ENCODE measurements at places on chromosomes 13 and 19.

GRCh38 chr19:50722201-50723013 is 757 bp upstream of the CLEC11A start:
- no peak for DNase-seq

- DNase-seq, result no peak
These were observed 10.6 kb downstream of the ATP11A start for GRCh38 chr13:112700291-112701060.

DNA sequence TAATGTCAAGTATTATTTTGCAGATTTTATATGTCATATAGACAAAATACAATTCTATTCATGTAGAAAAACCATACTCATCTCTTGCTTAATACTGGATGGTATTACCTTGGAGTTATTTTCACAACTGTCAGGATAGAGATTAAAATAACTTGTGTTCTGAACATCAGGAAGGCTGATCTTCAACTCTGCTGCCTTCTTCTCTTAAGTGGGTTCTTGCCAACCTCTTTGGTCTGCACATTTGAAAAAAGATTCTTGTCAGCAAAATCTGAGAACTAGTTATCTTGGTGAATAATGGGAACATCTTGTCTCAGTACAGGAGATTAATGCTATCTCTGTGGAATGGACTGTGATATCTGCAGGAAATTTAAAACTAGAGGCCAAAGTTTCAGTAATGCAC is 95.2 kb upstream of the FAM216B start:
- DNase-seq, result no peak

DNA sequence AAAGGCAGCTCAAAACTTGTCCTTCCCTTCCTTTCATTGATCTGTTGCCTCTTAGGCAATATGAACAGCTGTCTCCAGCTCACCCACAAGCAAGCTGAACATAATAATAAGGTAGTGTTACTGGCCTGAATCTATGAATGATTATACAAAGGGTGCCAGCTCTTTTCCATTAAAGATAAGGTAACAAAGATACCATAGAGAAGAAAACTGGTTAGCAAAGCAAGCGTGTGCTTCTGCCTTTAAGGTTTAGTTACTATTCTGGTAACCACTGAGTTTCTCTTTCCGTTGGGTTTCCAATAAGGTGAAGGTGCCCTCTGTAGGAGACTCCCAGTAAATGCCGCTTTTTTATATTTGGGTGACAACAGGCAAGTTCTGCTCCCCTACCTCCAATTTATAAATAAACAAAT is 12.1 kb upstream of the DACH1 start:
- DNase-seq, result no peak

DNA sequence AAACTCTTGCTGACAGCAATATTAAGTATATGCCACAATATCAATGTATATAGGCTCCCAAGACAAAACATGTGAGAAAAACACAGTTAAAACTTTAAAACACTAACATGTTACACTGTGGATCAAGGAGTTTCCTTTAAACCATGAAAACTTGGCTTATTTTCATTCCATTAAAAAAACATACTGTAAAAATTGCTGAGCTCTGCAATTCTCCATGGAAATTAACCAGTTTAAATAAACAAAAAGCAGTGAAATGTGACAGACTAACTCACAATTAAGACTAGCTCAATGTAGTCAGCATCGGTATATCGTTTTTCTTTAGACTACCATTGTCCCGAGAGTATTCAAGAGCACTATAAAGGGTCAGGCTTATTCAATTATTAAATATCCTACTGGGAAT is 930.5 kb upstream of the SLITRK1 start:
- DNase-seq, result no peak

- DNase-seq, result peak; percentile 74
These were observed 829 bp downstream of the B3GLCT start for GRCh38 chr13:31200637-31200971.

- DNase-seq, result no peak
These were observed 448 bp upstream of the ZNF543 start for GRCh38 chr19:57319869-57320179.

- peak; percentile 92 for DNase-seq
These were observed 262.3 kb downstream of the TBC1D4 start for GRCh38 chr13:75219479-75220237.

- no peak for DNase-seq
These were observed 18.5 kb upstream of the ABCC4 start for GRCh38 chr13:95319551-95320274.

DNA sequence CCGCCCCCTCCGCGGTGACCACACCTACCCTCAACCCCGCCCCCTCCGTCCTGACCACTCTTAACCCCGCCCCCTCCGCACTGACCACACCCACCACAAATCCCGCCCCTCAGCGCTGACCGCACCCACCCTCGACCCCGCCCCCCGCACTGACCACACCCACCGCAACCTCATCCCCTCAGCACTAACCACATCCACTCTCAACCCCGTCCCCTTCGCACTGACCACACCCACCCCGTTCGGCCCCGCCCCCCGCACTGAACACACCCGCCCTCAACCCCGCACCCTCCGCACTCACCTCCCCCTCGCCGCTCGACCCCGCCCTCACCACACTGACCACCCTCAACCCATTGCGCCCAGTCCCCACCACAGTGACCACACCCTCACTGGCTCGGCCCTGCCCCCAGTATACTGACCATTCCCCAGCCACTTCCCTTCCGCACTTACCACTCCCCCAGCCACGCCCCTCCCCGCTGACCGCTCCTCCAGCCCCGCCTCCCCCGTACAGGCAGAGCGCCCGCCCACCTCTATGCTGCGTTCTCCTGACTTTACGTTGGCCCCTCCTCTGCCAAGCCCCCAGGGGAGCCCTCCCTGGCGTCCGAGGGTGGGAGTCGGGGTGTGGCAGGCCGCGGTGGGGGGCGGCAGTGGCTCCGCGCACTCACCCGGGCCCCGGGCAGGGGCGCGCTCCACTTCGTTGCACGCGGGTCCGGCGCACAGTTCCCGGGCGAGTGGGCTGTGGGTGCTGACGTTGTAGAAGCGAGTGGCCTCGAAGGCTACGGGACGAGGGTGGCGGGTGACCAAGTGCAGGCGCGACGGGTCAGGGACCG is 8.4 kb downstream of the F2RL3 start:
- DNase-seq, result peak; percentile 92

DNA sequence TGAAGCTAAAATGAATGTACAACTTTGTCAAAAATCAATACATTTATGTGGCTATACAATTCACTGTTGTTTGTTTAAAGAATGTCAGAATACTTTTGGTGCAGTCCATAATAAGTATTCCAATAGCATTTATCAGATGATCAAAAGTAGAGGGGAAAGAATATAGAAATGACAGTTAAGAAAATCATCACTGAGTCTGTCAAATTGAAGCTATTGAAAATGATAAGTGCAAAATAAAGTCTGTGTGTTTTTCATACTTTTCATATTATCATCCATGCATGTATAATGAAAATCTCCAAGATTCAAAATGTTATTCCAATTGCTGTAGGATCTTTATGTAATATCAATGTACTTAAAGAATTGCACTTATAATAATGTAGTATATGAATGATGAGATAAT is 93.3 kb upstream of the ATXN8OS start:
- no peak for DNase-seq

DNA sequence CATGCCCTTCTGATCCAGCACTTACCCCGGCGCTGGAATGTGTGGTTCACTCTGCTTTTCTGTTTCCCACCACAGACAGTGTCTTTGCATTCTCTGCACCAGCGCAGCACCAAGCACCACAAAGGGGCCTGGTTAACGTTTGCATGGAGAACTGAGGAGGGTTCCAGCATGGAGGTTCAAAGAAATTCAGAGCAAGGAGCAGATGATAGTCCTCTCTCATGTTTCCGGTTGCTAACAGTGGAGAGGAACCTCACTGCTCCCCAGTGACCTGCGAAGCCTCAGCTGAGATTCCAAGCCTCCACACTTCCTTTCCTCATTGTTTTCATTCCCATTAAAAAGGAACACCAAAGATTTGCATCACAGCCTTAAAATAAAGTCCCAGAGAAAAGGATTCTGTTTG is 99.7 kb downstream of the STARD13 start:
- DNase-seq, result no peak

GRCh38 chr13:40087091-40088002 is 431.9 kb downstream of the COG6 start:
- DNase-seq, result no peak

- no peak for DNase-seq
These were observed 315.2 kb downstream of the ATP8A2 start for GRCh38 chr13:25686831-25687470.

GRCh38 chr19:4186087-4186993 is 3.9 kb downstream of the ANKRD24 start:
- peak; percentile 57 for DNase-seq

DNA sequence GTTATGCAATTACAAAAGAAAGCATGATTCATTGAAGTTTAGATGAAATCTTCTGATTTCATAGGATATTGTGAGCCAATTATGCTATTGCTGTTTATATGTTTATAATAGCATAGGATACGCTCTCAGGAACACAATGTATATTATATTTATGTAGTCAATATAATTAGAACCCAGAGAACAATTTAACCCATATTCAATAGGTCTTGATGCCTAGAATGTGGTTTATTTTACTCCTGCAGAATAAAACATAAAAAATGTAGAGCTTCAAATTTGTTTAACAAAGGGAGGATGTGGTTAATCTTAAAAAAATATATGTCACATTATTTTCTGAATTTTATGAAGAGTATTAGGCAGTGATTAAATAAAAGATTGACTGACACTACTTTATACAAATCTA is 380.8 kb upstream of the SPRY2 start:
- DNase-seq, result no peak

DNA sequence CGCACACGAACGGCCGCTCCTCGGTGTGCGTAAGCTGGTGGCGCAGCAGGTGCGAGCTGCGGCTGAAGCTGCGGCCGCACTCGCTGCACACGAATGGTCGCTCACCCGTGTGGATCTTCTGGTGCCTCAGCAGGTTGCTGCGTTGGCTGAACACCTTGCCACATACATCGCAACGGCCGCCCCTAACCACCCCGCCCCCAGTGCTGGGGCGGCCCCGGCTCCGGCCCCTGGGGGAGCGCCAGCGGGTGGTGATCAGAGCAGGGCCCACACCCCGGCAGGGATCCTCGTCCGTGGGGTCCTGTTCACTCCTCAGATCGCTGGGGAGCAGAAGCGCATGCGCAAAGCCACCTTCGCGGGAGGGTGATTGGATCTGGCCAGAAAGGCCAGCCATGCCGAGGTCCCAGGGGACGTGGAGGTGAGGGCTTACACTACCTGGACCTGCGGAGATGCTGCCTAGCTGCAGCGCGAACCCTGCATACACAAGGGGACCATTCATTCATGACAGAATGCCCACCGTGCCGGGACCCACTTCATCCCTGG is 4.7 kb upstream of the UBE2M start:
- DNase-seq, result no peak

GRCh38 chr13:112617754-112618375 is 29.9 kb upstream of the TUBGCP3 start:
- no peak for DNase-seq

DNA sequence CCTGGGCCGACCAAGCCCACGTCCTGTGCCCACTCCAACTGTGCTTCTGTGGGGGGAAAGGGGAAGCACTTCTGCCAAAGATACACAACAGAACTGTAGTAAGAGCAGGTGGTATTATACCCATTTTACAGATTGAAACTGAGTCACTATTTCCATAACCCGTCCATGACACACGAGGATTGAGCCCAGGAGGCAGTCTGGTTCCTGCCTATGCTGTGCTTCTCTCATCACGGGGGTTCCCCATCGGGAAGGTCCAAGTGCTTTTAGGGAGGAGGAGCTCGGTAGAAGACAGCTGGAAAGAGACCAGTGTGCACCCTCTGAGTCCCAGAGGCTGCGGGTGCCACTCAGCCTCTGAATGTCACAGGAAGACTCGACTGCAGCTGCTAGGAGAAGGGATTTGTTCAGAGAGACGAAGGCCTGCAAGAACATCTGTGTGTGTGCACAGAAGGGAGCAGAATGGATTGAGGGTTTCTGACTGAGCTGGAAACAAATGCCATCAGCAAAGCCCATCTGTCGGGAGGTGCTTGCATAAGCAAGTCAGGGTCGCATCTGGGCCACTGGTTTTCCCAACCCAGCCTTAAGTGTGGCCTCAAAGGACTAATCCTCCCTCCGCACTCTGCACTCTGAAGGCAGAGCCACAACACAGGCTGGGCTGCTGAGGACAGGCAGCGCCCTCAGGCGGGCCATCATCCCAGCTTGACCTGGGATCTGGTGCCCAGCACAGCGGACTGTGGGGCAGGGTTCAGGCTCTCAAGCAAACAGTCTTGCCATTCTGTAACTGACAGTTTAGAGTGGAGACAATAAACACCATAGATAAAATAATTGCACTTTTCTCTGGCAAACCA is 150.0 kb downstream of the DPF1 start:
- DNase-seq, result peak; percentile 43

DNA sequence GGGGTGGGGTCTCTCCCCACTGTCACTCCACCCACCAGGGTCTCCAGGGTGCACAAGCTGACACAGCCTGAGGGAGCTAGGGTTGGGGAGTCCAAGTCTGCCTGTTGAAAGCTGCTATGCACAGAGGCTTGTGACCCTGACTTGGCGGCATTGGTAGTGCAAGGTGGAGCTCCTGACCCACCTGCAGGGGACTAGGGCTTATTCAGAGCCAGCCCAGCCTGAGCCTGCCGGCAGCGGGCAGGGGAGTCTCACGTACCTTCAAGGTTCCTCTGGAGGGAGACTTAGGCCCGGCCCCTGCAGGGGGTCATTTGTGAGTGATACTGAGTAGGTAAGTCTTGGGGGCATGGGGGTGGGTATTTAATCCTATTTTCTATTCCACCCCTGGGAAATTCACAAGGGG is 4.7 kb downstream of the KCTD15 start:
- peak; percentile 1 for DNase-seq

DNA sequence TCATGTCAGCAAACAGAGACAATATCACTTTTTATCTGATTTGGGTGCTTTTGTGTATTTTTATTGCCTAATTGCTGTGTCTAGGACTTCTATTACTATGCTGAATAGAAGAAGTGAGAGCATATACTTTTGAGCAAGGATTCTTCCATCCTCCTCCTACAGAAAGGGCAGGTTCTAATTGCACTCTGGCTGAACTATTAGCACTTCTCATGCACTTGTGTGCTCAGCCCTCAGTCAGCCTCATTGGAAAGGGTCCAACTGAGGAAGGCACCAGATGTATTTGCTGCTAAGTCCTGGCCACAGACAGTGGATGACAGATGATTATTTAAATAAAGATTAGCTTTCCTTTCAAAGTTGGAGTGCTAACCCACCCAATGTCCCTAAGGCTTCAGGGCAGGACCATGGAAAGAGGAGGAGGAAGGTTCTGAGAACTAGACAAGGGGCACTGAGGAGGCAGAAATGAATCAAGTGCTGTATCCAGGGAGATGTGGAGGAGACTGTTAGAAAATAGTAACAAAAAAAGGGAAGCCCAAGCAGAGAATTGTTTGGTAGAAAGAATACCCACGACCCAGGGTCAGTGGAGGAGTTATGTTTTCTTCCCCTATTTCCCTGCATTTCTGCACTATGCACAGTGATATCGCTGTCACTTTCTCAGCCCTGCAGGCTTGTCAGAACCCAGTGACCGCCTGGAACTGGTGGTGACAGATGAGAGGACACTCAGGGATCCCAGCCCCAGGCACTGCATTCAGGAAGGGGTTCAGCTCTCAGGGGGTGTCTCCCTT is 8.0 kb downstream of the LILRB4 start:
- DNase-seq, result no peak

- peak; percentile 59 for DNase-seq
These were observed 1.6 kb downstream of the P2RY11 start for GRCh38 chr19:10112895-10113591.
